ENCODE measurements at places on chromosomes 5 and 9.

DNA sequence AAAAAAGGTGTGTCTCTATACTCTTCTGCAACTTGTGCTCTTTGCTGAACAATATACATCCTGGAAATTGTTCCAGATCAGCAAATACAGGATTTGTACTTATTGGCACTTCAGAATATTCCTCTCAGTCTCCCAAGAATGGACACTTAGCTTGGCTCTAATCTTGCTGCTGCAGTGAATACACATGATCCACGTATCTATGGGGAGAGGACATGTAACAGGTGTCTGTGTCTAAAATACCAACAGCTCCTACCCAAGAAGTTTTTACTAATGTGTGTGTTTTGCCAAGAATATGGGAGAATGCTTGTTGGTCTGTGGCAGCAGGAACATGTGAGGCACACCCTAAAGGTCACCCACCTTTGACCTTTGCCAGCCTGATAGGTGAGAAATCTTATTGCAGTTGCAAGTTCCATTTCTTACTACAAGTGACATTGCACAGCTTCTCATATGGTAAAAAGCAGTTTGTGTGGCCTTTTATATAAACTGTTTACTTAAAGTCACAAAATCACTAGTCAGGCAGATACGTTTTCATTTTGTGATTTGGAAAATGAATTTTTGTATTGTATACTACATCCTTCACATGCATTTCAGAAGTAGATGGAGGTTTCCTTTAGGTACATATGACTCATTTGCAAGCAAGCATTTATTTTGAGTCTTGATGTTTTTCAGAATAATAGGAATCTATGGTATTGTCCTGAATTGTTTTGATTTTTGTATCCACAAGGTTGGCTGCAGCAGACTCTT is 35.8 kb downstream of the PHF2 start:
- DNase-seq = no peak

- no peak for DNase-seq
Observed at GRCh38 chr5:34034534-34035327, 8.3 kb downstream of the C1QTNF3 start.

- DNase-seq = no peak
Observed at GRCh38 chr5:98321361-98321760, 452.1 kb upstream of the RGMB start.

DNA sequence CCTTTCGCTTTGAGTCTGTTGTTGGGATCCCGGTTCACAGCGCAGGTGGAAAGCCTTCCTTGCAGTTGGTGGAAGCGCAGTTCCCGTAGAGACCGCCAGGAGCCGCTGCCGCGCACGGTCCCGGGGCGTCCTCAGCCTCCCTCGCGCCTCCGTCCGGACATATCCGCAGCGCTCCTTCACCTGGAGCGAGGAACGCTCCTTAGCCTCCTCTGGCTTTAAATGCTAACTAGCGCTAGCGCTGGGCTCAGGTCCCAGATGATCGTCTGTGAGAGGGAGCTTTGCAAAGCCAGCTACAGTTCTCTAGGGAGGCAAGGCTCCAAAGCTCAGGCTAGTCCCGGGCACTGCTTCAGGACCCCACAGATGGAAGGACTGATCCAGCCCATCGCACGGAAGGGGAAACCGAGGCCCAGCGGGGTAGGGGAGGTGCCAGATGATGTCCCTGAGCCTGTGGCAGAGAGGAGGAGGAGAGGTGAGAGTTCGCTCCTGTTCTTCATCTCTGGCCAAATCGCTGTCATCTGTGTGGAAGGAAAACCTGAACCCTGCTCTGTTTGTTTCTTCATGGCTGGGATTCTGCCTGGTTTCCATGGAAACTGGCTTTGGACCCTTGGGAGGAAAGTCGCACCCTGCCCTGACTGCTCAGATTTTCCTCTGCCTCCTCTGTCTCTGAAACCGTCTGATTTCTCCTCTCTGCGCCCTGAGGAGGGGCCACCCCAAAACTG is 31.4 kb downstream of the COL15A1 start:
- DNase-seq = peak; percentile 82

GRCh38 chr5:42605490-42605889 is 151.1 kb upstream of the CCDC152 start:
- DNase-seq = no peak

DNA sequence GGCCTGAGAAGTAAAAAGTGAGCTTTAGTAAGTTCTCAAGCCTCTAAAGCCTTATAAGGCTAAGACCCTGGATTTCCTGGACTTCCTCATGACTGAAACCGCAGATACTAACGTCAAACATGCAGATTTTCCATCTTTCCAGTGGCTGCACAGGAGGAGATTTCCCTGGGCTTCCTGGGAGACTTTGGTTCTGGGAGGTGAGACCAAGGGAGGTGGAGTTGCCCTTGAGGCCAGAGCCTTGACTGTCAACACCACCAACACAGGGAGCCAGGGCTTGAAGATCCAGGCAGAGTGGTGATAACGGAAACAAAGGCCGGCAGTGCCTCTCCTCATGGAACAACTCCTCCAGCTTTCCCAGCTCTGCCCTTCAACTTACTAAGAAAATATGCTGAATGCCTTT is 144.7 kb upstream of the LRRTM2 start:
- DNase-seq = no peak

DNA sequence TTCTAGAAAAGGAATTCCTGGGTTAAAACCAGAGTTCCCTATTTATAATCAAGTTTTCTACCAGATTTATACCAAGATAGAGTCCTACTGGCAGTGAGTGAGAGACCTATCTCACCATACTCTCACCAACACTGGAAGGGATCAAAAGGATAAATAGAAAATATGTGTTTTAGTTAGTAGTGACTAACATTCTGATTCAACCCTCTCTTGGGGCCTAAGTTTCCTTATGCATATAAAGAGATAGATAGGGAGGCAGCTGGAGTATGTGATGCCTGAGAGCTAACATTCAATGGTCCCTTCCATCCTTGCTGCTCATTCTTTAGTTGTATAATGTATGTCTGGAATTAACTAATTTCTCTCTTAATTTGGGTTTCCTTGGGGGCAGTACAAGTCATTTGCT is 32.0 kb downstream of the CKMT2 start:
- no peak for DNase-seq

GRCh38 chr5:160701403-160701802 is 150.6 kb downstream of the ATP10B start:
- DNase-seq = no peak

- DNase-seq = no peak
Observed at GRCh38 chr9:129560881-129561306, 60.0 kb downstream of the C9orf50 start.

DNA sequence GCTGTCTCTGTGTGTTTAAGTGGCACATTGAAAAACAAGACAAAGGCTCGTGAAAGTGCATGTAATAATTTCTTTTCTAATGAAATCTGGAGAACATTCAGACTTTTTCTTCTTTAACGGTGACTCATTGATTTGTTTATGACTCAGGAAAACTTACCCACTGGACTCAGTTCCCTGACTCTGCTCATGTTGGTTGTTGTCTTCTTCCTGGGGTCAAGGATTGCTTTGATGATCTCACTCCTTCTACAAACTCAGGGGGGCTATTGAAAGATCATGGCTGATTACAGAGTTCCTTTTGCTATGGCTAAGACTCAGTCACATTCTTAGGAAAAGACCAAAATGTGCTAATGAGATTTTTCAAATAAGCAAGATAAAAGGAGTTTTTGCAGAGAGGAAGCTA is 141.1 kb upstream of the DAP start:
- DNase-seq = no peak

GRCh38 chr5:138657360-138657759 is 82.2 kb upstream of the HSPA9 start:
- DNase-seq = no peak

DNA sequence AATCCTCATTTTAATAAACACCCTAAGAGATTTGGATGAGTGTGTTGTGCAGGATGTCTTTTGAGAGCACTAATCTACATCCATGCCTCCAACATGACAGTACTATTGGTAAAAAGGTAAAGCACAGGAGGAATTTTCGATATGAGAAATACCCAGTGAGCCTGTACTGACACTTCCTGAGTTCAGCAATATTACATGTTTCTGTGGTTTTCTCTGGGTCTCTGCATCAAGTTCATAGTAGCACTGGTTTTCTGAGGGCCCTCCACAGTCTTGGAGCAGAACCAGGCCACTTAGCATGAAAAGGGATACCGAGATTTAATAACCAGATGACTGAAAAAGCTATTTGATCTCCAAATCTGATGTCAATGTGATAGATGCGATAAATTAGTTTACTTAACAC is 524.1 kb downstream of the TMEM38B start:
- no peak for DNase-seq

Measured in activated naive CD4-positive, alpha-beta T cell treated with Interleukin-2 at 50 U/mL for 16 hours (primary cell).